ENCODE measurements at places on chromosomes 2 and 18.

- DNase-seq: no peak
These were observed 87.4 kb downstream of the MYT1L start for GRCh38 chr2:2243666-2244065.

- DNase-seq: no peak
These were observed 97.4 kb downstream of the ADD2 start for GRCh38 chr2:70670626-70671025.

GRCh38 chr2:980176-980575 lies 29.5 kb downstream of the SNTG2 start:
- DNase-seq: no peak

GRCh38 chr18:64717026-64717425 lies 568.1 kb upstream of the LINC00305 start:
- DNase-seq: no peak

GRCh38 chr2:237627441-237628246 lies at the start of gene LRRFIP1:
LRRFIP1 (plus strand) TSS chr2:237627587; CDS start chr2:237627645, 58 bp downstream.
- no peak for DNase-seq

DNA sequence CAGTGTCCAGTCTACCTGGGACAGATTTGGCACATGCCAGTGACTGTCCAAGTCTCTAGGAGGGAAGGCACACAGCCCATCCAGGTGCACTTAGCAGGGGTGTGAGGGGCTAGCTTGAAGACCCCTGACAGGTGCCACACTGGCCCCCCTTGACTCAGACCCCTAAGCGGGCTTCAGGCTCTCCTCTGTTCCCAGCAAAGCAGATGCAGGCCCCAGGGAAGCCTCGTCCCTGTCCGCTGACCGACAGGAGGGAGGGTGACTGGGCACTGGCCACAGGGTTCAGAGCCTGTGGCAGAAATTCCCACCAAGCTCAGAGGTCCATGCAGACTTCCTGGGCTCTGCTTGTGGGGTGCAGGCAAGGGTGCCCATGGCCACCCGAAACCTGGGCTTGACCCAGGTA lies 239.8 kb upstream of the MYT1L start:
- no peak for DNase-seq

- no peak for DNase-seq
These were observed 59.1 kb downstream of the FRZB start for GRCh38 chr2:182807319-182807718.

- no peak for DNase-seq
These were observed 11.6 kb downstream of the FECH start for GRCh38 chr18:57574866-57575265.

GRCh38 chr18:62054929-62055498 lies 131.8 kb downstream of the PIGN start:
- no peak for DNase-seq

DNA sequence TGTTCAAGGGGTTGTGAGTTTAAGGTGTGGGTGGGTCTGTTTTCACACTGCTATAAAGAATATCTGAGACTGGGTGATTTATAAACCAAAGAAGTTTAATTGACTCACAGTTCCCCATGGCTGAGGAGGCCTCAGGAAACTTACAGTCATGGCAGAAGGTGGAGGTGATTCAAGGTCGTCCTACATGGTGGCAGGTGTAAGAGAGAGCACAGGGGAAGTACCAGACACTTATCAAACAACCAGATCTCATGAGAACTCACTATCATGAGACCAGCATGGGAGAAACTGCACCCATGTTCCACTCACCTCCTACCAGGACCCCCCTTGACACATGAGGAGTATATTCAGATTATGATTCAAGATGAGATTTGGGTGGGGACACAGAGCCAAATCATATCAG lies 38.0 kb downstream of the RHBDD1 start:
- DNase-seq: no peak

- no peak for DNase-seq
These were observed 28.8 kb downstream of the SETBP1 start for GRCh38 chr18:44709307-44710126.

DNA sequence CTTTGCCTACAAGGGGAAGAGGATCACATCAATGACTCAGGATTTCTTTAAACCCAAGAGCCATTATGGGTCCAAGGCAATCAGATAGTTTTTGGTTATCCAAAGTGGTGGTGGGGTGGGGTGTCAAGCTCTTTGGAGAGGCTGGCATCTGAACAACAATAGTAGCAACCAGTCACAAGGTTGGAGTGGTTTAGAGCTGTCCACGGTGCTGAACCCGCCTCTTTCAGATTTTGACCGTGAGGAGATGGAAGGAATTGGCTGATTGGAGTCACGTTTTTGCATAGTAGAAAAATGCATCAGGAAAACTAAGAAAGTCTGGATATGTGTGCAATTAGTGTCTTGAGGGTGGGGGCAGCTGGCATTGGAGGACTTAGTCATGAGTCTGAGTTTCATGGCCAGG lies 159.9 kb downstream of the LOXHD1 start:
- DNase-seq: no peak

DNA sequence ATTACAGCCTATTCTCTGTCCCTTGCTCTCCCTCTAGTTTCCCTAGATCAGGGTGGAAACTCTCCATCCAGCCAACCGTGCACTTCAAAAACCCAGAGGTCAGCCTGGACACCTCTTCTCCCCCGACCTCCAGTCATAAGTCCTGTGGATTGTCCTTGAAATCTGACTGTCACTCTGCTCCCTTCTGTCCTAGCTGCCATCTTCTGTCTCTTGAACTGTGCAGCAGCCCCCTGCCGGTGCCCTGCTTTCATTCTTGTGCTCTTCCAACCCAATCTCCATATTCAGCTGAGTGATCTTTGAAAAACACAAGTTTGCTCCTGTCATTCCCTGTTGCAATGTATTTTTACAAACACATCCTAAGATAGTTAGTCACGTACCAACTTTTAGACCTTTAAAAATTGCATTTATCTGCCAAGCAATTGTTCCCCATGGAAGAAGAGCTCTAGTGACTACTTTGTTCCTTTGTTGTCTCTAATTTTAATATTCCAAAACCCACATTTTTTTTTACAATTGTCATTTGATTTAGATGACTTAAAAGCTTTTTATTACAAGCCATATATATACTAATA lies 254.3 kb downstream of the CAMKMT start:
- DNase-seq: no peak

DNA sequence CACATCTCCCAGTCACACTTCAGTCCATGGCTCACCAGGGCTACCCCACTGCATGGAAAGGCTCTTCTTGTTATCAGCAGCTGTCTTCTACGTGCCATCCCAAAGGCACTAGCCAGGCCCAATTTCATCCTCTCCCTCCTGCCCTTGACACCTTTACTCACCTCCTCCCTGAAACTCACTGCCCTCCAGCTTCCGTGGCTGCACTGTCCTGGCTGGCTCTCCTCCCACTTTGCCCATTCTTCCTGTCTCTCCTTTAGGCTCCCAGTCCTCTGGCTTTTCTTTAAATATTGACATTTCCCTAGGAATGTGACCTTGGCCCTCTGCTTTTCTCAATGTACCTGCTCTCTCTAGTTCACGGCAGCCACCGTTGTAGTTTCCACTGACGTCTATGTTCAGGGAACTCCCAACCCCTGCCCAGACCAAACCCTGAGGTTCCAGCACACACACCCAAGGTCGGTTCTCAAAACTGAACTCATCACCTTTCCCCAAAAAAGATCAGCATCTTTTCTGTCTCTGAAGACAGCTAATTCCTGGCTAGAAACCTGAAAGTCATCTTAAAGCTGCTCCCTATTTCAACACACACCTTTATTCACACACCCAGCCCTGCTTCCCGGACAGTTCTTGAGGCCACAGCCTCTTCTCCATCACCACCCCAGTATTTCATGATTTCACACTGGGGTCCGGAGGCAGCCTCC lies 36.7 kb downstream of the WDFY1 start:
- no peak for DNase-seq

DNA sequence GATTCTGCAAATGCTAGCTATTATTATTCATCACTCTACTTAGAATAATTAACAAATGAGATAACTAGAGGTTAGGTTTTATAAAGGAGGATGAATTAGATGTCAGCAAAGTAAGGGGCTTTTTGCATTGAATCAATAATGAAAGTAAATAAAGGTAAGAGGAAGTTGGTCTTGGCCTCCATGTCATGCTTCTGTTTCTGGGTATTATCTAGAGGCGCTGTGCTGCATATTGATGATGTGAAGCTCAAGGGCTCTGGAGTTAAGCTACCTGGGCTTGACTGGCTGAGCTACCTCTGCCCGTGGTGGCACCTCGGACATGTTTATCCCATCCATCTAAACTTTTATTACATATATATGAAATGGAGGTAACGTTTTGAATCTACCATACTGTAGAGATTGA lies 350.9 kb downstream of the PARD3B start:
- DNase-seq: no peak

DNA sequence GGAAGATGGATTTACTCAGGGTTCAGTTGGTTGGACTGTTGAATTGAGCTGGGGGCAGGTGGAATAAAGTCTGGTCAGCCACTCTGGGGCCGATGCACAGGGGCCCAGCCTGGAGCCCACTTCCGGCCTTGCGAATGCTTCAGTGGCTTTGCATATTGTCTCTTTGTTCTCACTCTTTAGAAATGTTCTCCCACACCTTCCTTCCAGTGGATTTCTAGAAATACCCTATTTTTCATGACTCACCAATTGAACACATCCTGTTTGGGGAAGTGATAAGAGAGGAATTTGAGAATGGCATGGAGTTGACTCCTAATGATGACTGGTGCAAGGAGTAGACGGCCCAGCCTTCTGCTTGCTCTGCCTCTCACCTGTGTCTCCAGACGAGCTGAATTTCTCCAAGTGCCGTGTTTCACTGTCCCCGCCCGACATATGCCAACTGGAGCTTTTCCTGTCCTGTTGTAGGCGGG lies 28.1 kb downstream of the ASAP2 start:
- DNase-seq: no peak

- no peak for DNase-seq
These were observed 69.4 kb upstream of the MYT1L start for GRCh38 chr2:2400286-2401038.

DNA sequence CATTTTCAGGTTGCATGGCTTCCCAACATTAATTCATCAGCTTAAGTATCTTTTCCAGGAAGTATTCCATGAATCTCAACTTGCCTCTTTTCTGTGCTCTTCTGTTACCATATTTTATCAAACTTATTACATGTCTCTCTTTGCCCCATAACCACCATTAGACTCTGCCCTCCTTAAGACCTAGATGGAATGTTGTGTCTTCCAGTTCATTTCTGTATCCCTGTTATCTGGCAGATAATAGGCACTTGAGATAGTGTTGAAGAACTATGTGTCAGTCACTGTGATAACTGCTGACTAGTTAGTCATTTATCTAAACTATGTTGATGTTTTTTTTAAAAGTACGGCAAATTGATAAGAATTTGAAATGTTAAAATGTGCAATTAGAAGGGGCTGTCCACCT lies 41.8 kb downstream of the GLS start:
- no peak for DNase-seq
